DMS79 (cell line): ENCODE measurements at places on chromosomes 3 and 15.

GRCh38 chr3:28912120-28912885, 368.6 kb upstream of the RBMS3 start:
- no peak for DNase-seq

- peak; percentile 63 for DNase-seq
Measured at GRCh38 chr3:105369500-105370371, 3.0 kb downstream of the ALCAM start.

DNA sequence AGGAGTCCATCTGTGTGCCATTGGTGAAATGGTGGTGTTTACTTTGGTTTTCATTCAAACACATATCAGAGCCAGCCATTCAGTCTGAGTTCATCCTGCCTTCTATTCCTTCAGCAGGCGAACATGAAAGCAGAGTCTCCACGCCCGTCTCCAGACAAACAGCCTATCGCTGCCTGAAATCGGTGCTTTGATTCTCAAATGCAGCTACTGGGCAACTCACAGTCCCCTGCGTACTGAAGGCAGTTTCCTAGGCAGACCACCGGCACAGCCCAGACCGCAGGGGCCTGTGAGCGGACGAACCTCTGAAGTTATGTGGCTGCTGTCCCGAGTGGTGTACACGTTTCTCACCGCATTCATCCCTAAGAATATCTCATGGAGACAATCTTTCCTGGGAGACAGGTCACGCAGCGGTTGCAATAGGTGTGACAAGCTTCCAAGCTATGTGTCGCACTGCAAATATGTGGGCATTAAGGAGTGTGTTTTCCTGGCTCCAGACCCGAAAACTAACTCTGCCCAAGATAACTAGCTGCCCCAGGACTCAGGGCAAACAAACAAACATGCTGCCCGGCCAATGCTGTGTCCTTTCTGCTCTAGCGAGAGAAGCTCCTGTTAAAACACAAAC, 16.9 kb upstream of the RYR3 start:
- no peak for DNase-seq

- no peak for DNase-seq
Measured at GRCh38 chr3:197303452-197303851, 5.0 kb upstream of the DLG1 start.

GRCh38 chr15:54675241-54675640, 521.5 kb downstream of the RSL24D1 start:
- no peak for DNase-seq
